Kidney epithelial cell (primary cell): ENCODE measurements at places on chromosomes 12 and 14. TPM values are rescaled to one million over a fixed set of nuclear protein-coding genes. Genes with fewer than 3 reads are reported as not detected.

The TMEM179 gene
- not detected in 2 replicates for total RNA-seq

The TCTN2 gene
- total RNA-seq, result 12.3 and 13.4 TPM in 2 replicates

The PLXNC1 gene
- 0.21 and 0.55 TPM in 2 replicates for total RNA-seq

The TMPO gene
- 63.0 and 81.7 TPM in 2 replicates for total RNA-seq

The SERPINA6 gene
- total RNA-seq, result 0.07 TPM in 1 of 2 replicates, not detected in the other

The RASSF8 gene
- 27.1 and 35.3 TPM in 2 replicates for total RNA-seq

The HOXC6 gene
- total RNA-seq, result 1.1 and 1.8 TPM in 2 replicates

The NINJ2 gene
- not detected in 2 replicates for total RNA-seq

The GALNT8 gene
- 0.55 and 1.4 TPM in 2 replicates for total RNA-seq

The SLC17A8 gene
- total RNA-seq, result under 0.01 TPM in 1 of 2 replicates, not detected in the other
